ENCODE measurements at places on chromosomes 5 and 9. TPM values are rescaled to one million over a fixed set of nuclear protein-coding genes. Genes with fewer than 3 reads are reported as not detected.

Gene SGCD
- 0.15 TPM for total RNA-seq

Gene GARNL3
- 15.5 TPM for total RNA-seq

Gene PCDHGB4
- 0.73 TPM for total RNA-seq

Gene PCDHB16
- 0.46 TPM for total RNA-seq

Gene BAAT
- total RNA-seq = 0.07 TPM

Data from PC-3 (cell line).